ENCODE measurements at places on chromosomes 6 and 20.

- no peak for DNase-seq
These were observed 26.8 kb downstream of the SGK1 start for GRCh38 chr6:134291156-134291555.

GRCh38 chr6:112310439-112311125 lies 36.5 kb upstream of the RFPL4B start:
- no peak for DNase-seq

DNA sequence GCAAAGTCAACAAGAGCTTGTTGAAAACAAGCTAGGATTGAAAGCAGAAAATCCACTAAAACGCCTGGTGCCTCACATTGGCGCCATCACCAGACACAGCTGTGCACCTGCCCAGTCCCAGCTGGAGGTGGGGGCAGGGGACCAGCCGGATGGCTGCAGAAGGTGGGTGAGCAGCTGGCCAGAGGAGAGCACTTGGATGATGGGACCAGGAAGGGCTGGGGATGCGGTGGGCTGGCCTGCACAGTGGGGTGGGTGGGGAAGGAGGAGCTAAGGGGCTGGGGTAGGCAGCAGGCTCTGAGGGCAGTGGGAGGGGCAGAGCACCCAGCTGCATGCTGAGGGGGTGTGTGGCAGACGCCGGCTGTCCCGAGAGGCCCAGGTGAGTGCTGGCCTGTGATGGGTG lies 7.1 kb downstream of the CABLES2 start:
- DNase-seq: no peak

DNA sequence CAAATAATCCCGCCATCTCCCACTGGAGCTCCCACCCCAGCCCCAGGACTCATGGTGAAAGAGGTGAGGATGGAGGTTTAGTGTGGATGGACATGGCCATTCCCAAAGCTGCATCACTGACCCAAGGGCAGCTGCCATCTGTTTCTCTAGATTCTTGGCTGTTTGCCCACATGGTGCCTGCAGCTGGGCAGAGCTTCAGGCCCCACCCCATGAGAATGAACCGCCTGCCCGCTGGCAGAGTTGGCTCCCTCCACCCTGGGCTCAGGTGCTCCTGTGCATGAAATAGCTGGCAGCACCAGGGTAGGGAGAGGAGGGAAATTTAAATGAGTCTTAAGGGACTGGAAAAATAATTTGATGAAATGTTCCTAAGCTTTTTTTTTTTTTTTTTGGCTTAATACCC lies 17.4 kb downstream of the SCML4 start:
- DNase-seq: no peak

GRCh38 chr6:11769244-11769643 lies 9.4 kb downstream of the ADTRP start:
- DNase-seq: no peak

DNA sequence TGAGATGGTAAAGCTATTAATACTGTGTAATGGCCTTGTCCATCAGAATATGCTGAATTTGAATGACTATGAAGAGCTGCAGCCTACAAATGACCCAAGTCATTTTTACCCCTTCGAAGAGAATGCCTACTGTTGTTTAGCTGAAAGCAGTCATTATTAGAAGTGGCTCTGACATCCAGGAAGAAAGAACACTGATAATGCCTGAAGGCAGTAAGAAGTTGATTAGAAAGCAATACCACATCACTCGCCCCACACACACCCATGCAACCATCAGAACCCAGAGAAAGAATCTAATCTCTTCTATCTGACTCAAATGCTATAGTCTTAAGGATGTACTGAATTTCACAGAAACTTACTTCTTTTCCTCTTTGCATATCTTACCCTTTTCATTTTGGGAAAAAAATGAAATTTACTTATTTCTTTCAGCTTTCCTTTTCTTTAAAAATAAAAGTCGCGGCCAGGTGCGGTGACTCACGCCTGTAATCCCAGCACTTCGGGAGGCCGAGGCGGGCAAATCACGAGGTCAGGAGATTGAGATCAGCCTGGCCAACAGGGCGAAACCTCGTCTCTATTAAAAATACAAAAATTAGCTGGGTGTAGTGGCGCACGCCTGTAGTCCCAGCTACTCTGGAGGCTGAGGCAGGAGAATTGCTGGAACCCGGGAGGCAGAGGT lies 61.0 kb downstream of the ARHGAP18 start:
- no peak for DNase-seq

GRCh38 chr6:44149369-44150012 lies 9.1 kb upstream of the CAPN11 start:
- no peak for DNase-seq

- no peak for DNase-seq
These were observed 24.9 kb upstream of the PHACTR2 start for GRCh38 chr6:143652841-143653331.
